H54 (cell line): ENCODE measurements at places on chromosomes 1 and 21.

DNA sequence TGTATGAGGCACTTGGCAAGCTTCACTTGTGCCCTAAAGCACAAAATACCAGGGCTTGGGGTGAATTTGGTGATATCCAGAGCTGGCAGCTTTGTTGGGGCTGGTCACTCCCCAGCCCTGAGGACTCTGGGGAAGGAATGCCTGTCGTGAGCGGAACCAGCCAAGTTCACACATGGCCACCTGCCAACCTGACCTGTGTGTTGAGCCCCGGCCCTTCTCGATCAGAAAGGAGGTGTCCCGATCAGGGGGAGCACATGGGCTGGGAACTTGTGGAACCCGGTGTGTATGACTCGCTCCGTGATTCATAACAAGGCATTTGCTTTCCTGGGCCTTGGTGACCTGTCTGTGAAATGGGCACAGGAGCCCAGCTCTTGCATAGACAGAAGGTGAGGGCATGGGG, 43.1 kb downstream of the AGPAT3 start:
- DNase-seq = no peak

DNA sequence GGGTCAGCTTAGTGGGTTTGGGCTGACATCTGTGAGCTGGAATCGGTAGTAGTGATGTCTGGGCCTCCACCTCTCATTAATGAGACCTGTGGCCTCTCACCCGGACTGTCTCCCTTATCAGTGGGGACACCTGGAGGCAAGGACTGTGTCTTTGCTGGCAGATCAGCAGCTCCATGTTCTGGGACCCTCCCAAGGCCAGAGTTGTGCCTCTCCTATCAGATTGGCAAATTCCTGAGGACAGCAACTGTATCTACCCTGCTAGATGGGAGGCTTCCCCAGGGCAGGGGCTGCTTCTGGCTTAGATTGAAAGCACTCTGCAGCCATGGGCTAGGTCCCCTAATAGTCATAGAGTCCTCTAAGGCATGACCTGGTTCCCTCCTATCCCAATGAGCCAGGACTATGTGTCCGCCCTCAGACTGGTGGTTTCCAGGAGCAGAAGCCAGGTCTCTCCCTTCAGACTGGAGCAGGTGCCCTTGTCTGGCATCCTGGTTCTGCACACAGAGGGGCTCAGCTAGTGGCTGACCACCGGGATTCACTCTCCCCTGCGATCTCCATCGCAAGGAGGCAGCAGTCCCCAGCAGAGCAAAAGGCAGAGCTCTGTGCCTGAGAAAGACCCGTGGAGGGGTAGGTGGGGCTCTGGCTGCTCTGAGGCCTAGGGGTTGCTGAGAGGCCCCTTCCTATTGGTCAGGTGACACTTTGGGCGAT, 5.8 kb downstream of the DRAXIN start:
- DNase-seq = no peak

GRCh38 chr1:1318131-1318652, 6.3 kb downstream of the INTS11 start:
- DNase-seq = no peak

GRCh38 chr1:31515056-31515775, 61.1 kb upstream of the TINAGL1 start:
- DNase-seq = no peak

DNA sequence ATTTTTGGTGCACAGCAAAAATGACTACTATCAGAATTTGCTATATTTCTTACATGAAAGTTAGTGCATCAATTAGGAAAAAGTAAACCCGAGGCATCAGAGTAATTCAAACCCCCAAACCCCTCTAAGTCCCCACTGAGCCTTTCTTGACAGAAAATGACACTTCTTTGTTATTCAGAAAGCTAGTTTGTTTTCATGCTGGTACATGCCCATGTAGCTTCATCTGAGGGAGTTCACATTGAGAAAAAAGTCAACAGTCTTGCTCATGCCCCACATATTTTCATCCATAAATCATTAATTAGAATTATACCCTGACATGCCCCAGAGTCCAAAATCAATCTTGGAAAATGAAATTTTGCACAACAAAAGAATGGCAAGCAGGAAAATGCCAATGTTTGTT, 39.9 kb upstream of the PDC start:
- no peak for DNase-seq

GRCh38 chr1:66231681-66232463, 302.1 kb upstream of the SGIP1 start:
- DNase-seq = no peak

DNA sequence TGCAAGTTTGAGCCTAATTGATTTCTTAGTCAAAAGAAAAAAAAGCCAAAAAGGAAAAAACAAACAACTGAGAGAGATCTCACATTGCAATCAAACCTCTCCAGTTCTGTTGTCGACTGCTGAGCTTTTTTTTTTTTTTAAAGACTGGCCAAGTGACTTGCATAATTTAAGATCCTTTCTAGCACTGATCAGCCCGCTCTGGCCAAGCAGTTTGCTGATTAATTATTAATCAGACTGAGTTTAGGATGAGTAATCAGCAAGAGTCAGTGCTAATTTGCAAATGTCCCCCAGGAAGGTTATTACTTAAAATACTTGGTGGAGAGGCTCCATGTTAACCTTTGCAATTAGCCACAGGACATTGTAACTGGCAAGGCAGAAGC, 39.3 kb downstream of the HMGB4 start:
- DNase-seq = no peak
